Upper lobe of right lung (tissue), 1 donor: ENCODE measurements at places on chromosomes 1 and 21. TPM values are rescaled to one million over a fixed set of nuclear protein-coding genes. Genes with fewer than 3 reads are reported as not detected.

The WNT2B gene
- 8.5 TPM for total RNA-seq

The MAPKAPK2 gene
- 92.3 TPM for total RNA-seq

The ADCY10 gene
- total RNA-seq: 0.29 TPM

DNA sequence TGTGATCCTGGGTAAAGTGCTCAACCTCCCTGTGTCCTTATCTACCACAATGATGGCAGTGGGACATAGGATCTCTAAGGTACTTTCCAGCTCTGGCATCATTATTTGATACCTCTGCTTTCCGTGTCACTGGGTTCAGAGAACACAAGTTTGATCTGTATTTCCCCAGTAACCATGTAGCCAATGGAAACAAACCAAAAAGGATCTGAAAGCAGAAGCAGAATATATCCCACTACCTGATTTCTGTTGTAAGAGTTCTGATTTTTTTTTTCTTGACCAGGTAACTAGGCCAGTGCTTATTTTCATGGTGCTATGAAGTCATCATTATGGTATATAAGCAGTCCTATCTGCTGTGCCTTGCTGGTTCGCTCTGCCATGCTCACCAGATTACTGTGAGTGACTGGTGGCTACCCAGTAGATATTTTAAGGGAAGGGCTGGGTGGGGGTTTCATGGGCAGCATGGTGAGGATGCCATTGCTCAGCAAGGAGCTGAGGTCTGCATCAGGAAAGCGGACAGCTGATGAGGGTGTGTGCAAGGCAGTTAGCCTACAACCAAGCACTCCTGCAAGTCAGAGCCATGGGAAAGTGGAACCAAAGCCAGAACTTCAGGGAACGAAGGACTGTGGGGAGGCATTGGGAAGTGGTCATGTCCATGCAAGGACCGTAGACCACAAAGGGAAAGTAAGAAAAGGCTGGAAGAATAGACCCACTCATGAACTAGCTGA lies 104.9 kb upstream of the EDEM3 start:
- no peak for DNase-seq

- no peak for DNase-seq
These were observed 229.9 kb downstream of the TTLL7 start for GRCh38 chr1:83769072-83769471.

DNA sequence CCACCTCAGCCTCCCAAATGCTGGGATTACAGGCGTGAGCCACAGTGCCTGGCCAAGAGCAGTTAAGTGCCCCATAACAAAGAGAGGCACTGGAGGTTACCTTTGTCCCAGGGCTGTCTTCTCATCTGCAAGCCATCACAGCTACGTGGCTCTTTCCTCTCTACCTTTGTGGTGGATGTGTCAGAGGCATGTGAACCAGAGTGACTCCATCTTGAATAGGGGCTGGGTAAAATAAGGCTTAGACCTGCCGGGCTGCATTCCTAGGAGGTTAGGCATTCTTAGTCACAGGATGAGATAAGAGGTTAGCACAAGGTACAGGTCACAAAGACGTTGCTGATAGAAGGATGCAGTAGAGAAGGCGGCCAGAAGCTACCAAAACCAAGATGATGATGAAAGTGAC lies 59.4 kb upstream of the POU2F1 start:
- no peak for DNase-seq

- peak; percentile 80 for DNase-seq
These were observed 82.5 kb upstream of the ZNF648 start for GRCh38 chr1:182143825-182144645.

- no peak for DNase-seq
These were observed 422.8 kb downstream of the CAMTA1 start for GRCh38 chr1:7207875-7208646.
